ENCODE measurements at places on chromosomes 16 and 17. TPM values are rescaled to one million over a fixed set of nuclear protein-coding genes. Genes with fewer than 3 reads are reported as not detected.

Gene PNMT
- polyA plus RNA-seq: 1.1 TPM

Gene GINS2
- 1.6 TPM for polyA plus RNA-seq

Gene OR2C1
- polyA plus RNA-seq: 0.30 TPM

Gene C17orf113
- polyA plus RNA-seq: 2.5 TPM

Gene MGAT5B
- polyA plus RNA-seq: 0.61 TPM

Gene SLC16A11
- 3.9 TPM for polyA plus RNA-seq

Gene RAMP2
- 98.5 TPM for polyA plus RNA-seq

Gene RUNDC1
- polyA plus RNA-seq: 6.1 TPM

Gene TPSD1
- not detected for polyA plus RNA-seq

Gene TEX19
- not detected for polyA plus RNA-seq

Gene NPIPA2
- polyA plus RNA-seq: 14.2 TPM

Gene PIMREG
- 0.58 TPM for polyA plus RNA-seq

Gene ABCC12
- 0.08 TPM for polyA plus RNA-seq
